Memory B cell (primary cell): ENCODE measurements at places on chromosomes 11 and 22.

DNA sequence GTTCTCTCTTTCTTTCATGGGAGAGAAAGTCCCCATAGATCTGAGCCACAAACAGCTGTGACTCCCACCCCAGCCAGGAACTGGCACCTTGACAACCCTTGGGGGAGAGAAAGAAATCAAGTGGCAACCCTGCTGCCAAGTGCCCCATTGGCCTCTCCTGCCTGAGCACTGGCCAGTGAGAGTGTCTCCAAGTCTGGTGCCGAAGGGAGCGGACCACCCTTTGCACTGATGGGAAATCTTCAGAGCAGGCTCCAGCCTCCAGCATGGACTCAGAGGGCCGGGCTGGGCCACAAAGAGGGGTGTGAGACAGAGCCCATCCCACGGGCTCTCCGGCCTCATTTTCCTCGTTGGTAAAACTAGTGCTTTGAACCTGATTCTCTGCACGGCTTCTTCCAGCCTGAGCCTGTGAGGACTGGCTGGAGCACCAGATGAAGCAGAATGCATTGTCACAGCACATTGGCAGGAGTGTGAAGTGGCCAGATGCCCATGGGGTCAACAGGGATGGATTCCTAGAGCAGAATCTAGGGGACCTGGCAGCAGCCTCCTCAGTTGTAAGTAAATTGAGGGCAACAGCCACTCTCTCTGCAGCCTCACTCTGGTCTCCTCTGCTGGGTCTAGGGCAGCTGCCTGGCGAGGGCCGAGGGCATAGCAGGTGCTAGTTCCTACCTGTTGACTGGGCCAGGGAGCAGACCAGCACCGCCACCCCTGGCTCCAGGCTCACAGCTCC is 81.4 kb downstream of the TRIM29 start:
- no peak for DNase-seq

DNA sequence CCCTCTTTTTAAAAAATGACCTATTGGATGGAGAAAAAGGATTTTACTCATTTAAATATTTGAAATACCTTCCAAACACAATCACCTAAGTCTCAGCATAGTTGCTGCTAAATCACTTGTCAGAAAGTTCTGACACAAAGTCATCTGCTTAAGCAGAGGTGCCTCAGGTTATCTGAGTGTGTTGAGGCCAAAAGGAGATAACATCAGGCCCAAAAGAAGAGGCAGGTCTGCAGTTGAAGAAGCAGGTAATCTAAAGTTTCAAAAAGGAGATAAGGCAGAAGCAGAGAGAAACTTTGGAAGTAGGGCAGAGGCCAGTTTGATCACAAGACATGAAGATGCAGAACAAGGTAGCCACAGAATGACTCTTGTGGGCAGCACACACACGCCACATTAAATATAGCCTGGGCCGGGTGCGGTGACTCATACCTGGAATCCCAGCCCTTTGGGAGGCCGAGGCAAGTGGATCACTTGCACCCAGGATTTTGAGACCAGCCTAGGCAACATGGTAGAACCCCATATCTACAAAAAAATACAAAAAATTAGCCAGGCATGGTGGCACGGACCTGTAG is 175.7 kb upstream of the API5 start:
- no peak for DNase-seq

- DNase-seq: no peak
These were observed 90.7 kb downstream of the ETS1 start for GRCh38 chr11:128496692-128497060.

DNA sequence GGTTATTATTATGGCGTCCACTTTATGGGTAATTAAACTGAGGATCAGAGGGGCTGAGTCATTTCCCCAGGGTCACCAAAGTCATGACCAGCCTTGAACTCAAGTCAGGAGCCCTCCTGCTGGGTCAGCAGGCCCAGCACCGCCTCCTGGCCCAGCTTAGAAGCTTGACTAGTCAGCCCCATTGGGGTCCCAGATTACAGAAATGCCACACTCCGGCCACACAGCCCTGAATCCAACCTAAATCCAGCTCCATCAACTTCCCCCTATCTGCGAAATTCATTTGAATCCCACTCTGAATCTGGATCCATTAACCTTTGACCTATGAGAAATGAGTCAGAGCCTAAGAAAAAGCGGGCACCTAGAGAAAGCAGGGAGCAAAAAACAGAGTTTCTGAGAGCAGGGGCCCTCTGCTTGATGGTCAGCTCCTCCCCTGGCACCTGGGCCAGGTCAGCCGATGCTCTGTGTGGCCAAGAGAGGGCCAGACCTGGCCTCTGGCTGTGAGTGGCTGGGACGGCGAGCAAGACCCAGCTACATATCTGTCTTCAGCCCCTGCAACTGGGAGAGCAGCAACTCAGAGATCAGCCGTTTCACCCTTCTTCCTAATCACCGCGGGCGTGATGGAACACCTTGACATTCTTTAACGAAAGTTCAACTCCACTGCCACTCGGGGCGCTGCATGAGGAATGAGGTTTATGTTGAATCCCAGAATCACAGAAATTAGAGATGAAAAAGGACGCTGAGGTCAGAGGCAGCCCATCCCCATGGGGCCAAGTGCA is 196.1 kb downstream of the TRIM29 start:
- DNase-seq: no peak

DNA sequence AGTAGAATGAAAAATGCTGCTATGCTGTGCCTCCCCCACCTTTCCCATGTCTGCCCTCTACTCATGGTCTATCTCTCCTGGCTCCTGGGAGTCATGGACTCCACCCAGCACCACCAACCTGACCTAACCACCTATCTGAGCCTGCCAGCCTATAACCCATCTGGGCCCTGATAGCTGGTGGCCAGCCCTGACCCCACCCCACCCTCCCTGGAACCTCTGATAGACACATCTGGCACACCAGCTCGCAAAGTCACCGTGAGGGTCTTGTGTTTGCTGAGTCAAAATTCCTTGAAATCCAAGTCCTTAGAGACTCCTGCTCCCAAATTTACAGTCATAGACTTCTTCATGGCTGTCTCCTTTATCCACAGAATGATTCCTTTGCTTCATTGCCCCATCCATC is 14.9 kb upstream of the HBE1 start:
- no peak for DNase-seq

- DNase-seq: no peak
These were observed 18.8 kb downstream of the RRP7A start for GRCh38 chr22:42500836-42501179.
